ENCODE measurements at places on chromosomes 5 and 9. TPM values are rescaled to one million over a fixed set of nuclear protein-coding genes. Genes with fewer than 3 reads are reported as not detected.

Gene TPD52L3
- not detected for total RNA-seq

Gene FBP2
- not detected for total RNA-seq

Gene PLEKHG4B
- 2.7 TPM for total RNA-seq

Gene ORM2
- total RNA-seq = 3.1 TPM

DNA sequence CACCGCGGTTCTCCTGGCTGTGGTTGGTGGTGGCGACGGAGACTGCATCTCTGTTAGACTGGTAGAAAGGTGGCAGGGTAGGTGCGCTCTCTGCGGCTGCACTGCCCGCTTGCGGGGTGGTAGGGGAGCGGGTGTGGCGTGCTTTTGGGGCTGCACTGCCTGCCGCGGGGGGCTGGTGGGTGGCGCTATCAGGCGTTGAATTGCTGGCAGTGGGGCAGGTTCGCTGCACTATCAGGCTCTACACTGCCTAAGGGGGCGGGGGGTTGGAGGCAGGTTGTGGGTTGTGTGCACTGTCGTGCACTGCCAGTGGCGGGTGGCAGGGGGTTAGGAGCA, 21.0 kb upstream of the TRIM52 start:
- no peaks in the 10 kb centered on the region for H3K36me3 ChIP-seq
- no peak for DNase-seq
- H3K4me3 ChIP-seq = no peak overlapping the region
- no peak overlapping the region for H3K27ac ChIP-seq
- H3K4me1 ChIP-seq = no peaks in the 10 kb centered on the region

GRCh38 chr5:62326302-62326701, 20.3 kb downstream of the KIF2A start:
- DNase-seq = no peak
- H3K27me3 ChIP-seq = no peaks in the 10 kb centered on the region
- no peaks in the 10 kb centered on the region for H3K4me1 ChIP-seq
- H3K36me3 ChIP-seq = peaks cover 4% of the 10 kb centered on the region

GRCh38 chr5:138828556-138828955, 46.6 kb downstream of the LRRTM2 start:
- no peak overlapping the region for H3K27ac ChIP-seq
- no peaks in the 10 kb centered on the region for H3K27me3 ChIP-seq
- no peak overlapping the region for H3K4me3 ChIP-seq
- peaks cover 6% of the 10 kb centered on the region for H3K4me1 ChIP-seq

- no peaks in the 10 kb centered on the region for H3K4me1 ChIP-seq
- no peak overlapping the region for H3K27ac ChIP-seq
- H3K36me3 ChIP-seq = no peaks in the 10 kb centered on the region
- no peak overlapping the region for H3K4me3 ChIP-seq
Measured at GRCh38 chr9:104068546-104068945, 25.6 kb upstream of the SMC2 start.

DNA sequence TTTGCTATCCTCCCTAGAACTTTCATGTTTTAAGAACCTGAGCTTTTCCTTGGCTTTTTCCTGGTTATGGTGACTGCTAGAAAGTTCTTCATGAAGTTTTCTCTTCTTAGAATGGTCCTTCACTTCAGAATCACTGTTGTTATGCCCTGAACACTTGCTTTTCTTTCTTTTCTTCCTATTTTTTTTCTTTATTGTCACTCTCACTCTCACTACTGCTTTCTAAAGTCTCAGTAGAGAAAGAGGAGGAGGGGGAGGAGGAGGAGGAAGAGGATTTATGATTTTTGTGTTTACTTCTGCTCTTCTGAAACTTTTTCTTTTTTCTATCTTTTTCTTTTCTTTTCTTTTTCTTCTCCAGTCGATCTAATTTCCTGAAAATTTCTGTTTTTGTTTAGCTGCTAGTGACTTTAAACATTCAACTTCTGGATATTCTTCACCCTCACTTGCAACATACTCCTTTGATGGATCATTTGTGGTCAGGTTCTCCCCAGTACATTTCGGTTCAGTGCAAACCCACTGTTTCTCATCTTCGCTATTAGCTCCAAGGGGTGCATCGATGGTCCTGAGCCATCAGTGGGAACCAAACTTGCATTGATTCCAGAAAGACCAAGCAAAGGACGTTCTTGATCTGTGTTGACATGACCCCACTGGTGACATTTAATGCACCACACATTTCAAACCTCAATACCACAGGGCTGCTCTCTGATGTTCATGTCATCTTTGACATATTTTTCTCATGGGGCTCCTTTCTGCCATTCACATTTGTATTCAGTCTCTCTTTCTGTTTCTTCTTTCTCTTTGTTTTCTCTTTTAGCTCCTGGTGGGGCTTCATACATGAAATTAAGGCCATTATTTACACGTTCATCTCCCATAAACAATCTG, 81.6 kb upstream of the HAND1 start:
- no peaks in the 10 kb centered on the region for H3K27me3 ChIP-seq
- no peaks in the 10 kb centered on the region for H3K36me3 ChIP-seq
- H3K4me1 ChIP-seq = no peaks in the 10 kb centered on the region
- H3K4me3 ChIP-seq = no peak overlapping the region

DNA sequence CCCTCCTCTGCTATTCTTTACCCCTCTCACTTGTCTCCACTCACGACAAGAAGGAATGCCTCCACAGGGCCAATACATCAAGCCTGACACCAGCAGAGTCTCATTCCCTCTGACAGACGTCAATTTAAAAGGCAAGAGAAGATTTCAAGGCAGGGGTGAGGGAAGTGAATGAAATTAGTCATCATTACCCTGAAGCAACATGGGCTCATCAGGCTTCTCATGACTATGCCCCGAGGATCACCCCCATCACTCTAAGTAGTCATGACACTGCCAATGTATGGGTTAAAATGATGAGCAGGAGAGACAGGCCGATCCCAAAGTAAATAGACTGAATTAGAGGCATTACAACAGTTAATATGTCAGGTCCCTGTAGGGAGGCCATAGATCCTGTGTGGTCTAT, 504.4 kb downstream of the TLE4 start:
- no peaks in the 10 kb centered on the region for H3K36me3 ChIP-seq
- no peaks in the 10 kb centered on the region for H3K4me1 ChIP-seq
- no peak overlapping the region for H3K27ac ChIP-seq
- H3K4me3 ChIP-seq = no peak overlapping the region
